ENCODE measurements at places on chromosomes 3 and 15.

DNA sequence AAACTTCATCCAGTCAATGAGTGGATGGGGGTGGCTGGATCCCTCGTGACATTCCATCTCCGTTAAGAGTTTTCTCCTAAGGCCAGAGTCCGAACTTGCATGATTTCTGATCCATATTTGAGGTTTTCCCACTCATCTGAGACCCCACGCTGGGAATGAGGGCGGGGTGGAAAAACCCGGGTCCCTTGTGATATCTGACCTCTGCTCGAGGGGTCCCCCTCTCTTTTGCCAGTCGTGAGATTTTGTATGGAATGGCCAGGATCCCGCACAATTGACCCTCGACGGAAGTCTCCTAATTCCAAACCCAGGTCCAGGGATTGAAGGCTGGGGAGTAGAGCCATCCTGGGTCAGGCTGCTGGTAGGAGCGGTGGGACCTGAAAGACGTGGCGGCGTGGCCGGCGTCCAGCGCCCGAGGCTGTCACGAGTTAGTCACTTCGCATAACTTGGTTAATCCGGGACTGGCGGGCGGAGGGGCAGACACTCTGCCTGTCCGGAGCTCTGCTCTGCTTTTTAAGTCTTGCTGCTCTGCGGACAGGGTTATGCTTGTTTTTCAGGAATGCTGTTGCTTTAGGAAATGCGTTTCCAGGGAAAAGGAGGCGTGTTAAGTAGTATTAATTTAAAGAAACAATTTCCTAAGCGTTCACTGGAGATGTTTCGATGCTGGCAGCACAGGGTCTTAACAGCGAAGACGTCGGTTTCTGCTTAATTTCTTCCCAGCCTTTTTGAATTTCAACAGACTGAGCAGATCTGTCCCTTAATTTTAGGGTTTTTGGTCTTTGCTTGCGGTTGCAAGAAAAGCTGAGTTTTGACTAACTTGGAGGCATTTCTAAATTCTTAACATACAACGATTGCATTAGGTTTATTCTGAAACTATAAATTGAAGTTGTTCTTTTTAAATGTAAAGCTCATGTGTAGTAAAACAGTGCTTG lies 69.7 kb upstream of the LRRFIP2 start:
- DNase-seq: peak; percentile 41

DNA sequence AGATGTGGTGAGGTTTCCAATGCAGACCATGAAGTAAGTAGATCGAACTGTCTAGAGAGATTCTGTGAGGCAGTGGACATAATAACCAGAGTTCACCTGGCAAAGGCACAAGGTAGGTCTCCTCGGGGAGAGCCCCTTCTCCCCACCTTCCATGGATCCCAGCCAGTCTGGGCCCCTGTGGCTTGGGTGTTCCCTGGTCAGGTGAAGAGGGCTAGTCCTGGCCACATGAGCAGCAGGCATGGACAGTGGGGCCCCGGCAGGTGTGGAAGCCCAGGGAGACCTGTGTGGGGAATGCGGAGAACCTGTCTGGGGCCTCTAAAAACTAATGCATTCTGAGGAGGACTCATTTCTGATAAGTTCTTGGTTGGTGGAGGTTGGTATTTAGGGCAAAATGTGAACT lies 241.4 kb upstream of the TRIM42 start:
- DNase-seq: no peak

- no peak for DNase-seq
These were observed 233.6 kb upstream of the LYSMD4 start for GRCh38 chr15:99966815-99967214.

DNA sequence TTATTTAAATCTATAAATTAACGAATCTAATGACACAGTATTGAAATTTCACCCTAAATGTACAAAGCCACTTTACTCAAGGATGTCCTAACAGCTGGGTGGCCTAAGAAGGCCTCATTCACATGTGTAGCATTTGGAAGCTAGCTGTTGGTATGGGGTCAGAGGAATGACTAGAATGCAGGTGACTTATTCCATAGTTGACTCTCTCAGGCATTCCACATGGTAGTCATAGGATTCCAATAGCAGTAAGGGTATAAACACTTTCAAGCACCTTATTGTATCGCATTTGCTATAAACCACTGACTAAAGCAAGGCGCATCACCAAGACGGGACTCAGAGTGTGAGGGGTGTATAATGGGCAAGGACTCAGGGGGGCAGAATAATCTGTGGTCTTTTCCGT lies 294.8 kb upstream of the EPHA3 start:
- no peak for DNase-seq

DNA sequence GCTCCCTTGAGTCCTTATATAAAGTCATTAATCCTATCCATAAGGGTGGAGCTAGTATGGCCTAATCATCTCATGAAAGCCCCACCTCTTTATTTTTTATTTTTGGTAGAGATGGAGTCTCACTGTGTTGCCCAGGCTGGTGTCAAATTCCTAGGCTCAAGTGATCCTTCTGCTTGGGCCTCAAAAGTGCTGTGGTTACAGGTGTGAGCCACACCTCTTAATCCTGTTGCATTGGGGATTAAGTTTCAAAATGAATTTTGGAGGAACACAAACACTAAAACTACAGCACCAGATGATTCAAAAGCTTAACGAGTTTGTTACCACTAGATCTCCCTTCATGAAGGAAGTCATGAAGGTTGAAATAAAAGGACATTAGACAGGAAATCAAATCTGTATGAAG lies 27.7 kb downstream of the RAB7A start:
- DNase-seq: no peak

GRCh38 chr15:31125061-31125460 lies 23.5 kb upstream of the TRPM1 start:
- no peak for DNase-seq

DNA sequence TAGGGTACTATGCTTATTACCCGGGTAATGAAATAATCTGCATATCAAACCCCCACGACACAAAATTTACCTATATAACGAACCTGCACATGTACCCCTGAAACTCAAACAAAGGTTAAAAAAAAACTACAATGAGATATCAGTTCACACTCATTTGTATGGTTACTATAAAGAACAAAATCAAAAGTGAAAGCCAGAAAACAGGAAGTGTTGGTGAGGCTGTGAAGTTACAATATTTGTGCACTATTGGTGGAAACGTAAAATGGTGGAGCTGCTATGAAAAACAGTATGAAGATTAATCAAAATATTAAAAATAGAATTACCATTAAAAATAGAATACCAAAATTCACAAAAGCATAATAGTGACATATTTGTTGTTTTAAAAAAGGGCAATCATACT lies 128.9 kb downstream of the ZIC1 start:
- no peak for DNase-seq

- DNase-seq: no peak
These were observed 106.8 kb upstream of the PRR23C start for GRCh38 chr3:139151530-139151929.

Measured in CD4-positive, alpha-beta T cell treated with Interleukin-1 beta for 1 hour (primary cell).